ENCODE measurements at places on chromosomes 5 and 9.

- peak; percentile 70 for DNase-seq
Measured at GRCh38 chr9:34379334-34380033, 2.8 kb upstream of the MYORG start.

- no peak for DNase-seq
Measured at GRCh38 chr5:1809416-1810035, 8.3 kb downstream of the NDUFS6 start.

GRCh38 chr5:148379340-148379739 lies 4.4 kb upstream of the FBXO38 start:
- DNase-seq, result no peak

GRCh38 chr5:174642816-174643405 lies 81.5 kb upstream of the MSX2 start:
- DNase-seq, result no peak

GRCh38 chr9:114378016-114378415 lies 9.8 kb downstream of the AKNA start:
- DNase-seq, result no peak

GRCh38 chr5:4058899-4059298 lies 463.3 kb downstream of the IRX1 start:
- DNase-seq, result no peak

- DNase-seq, result no peak
Measured at GRCh38 chr5:36346896-36347690, 45.4 kb upstream of the RANBP3L start.

GRCh38 chr9:27369591-27369990 lies 72.6 kb upstream of the EQTN start:
- no peak for DNase-seq

GRCh38 chr9:7075154-7075553 lies 317.4 kb downstream of the KDM4C start:
- no peak for DNase-seq

- peak; percentile 75 for DNase-seq
Measured at GRCh38 chr5:60945813-60946187, 795 bp downstream of the NDUFAF2 start.

GRCh38 chr9:68979538-68980314 lies 34.2 kb downstream of the PRKACG start:
- DNase-seq, result no peak

- no peak for DNase-seq
Measured at GRCh38 chr9:134637241-134637640, 4.4 kb upstream of the COL5A1 start.

GRCh38 chr5:84487963-84488362 lies 103.3 kb upstream of the EDIL3 start:
- DNase-seq, result peak; percentile 4

GRCh38 chr5:83538786-83539462 lies 67.4 kb downstream of the VCAN start:
- no peak for DNase-seq

DNA sequence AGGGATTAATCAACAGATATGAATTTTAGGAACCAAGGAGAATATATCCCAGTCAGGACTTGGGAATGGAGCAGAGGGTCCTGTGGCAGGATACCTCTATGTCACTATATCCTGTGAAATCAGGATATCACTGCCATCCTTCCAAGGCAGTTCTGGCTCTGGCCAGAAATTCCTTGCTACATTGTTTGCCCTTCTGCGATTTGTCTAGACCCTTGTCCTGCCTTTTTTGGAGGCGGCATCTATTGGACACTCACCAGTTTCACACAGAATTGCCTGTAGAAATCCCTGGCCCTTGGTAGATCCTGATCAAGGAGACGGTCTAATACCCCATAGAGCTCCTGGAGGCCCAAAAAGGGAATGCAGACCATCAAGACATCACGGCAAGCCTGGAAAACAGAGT lies 71.2 kb downstream of the MROH2B start:
- DNase-seq, result no peak

DNA sequence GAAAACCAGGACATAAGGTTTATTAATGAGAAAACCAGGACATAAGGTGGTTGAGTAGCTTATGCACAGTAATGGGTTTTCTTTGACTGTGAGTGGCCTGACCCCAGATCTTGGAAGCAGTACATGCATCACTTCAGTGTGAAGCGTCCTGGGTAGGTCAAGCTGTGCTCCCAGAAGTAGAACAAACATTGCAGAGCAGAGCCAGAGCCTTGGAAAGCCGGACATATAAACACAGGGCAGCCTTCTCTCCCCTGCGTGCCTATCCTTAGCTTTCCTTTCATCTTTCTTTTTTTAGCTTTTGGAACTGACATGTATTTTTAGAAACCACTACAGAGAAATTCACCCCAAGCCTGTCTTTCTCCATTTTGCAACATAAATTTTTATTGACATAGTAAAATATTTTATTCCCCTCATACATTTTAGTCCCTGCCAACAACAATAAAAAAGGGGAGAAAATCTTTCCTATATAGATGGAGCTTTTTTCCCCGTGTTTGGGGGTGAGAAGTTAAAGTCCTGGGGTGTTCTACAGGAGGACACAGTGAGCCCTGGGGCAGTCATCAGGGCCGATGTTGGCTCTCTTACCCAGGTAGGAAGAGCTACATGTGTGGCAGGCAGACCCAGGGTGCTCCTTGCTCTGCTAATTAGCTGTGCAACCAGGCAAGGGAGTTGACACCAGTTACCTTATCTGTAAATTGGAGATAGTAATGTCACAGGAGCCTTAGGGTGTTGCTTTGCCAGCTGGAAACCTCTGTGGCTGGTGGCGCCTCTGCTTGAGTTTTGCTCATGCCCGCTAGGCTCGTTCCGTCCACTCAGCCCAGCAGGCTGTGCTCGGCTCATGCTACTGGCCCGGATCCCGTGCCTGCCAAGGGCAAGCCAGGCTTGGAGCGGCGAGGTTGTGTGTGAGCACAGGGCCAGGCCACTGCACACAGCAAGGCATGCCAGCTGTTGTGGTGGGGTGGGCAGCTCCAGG lies 389.6 kb downstream of the KDM4C start:
- no peak for DNase-seq

- DNase-seq, result no peak
Measured at GRCh38 chr5:103003872-103004271, 116.1 kb downstream of the GIN1 start.

- DNase-seq, result no peak
Measured at GRCh38 chr5:175718401-175719108, 60.7 kb downstream of the HRH2 start.

GRCh38 chr5:10576790-10577189 lies 12.9 kb downstream of the ANKRD33B start:
- DNase-seq, result no peak

- no peak for DNase-seq
Measured at GRCh38 chr5:156095709-156096241, 231.2 kb upstream of the SGCD start.

DNA sequence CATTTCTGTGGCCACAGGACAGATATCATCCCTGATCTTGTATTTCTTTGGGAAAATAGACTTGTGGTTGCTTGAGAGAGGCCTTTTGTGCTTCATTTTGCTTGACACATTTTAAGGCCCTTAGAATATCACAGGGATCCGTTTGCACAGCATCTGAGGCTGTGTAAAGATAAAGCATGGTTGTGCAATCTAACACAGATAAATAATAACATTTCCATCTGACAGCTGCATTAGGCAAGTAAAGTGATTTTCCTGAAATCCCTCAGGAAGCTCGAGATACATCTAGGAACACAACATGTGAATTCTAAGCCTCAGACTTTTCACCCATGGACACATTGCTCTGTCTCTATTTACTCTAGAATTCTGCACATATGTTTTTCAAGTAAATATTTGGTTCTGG lies 212.8 kb upstream of the ADAMTSL1 start:
- DNase-seq, result peak; percentile 45

DNA sequence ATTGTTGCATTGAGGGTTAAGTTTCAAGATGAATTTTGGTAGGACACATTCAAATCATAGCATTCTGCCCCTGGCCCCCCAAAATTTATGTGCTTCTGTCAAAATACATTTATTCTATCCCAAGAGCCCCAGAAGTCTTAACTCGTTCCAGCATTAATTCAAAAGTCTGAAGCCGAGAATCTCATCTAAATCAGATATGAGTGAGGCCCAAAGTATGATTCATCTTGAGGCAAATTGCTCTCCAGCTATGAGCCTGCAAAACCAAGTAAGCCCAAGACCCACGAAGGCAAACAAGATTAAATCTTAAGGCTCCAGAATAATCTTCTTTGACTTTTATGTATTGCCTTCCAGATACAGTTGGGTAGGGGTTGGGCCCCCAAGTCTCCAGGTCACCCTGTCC lies 19.2 kb downstream of the TNPO1 start:
- no peak for DNase-seq

DNA sequence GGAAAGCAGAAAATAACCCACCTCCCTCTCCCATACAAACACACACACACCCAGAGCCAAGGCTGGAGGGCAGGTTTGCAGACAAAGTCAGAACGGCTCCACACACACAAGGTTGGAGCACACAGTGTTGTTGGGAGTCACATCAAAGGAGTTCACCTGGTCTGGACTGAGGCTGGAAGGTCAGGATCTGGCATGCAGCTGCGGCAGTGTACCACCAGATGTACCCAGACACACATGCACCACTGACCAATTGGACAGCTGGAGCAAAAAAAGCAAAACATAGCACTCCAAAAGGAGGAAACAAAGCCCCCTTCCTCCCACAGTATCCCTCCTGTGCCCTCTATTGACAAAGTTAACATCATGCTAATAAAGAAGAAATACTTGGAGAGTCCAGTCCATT lies 94.6 kb upstream of the KIF2A start:
- DNase-seq, result no peak

GRCh38 chr9:137316012-137316981 lies 14.2 kb upstream of the NRARP start:
- peak; percentile 48 for DNase-seq

GRCh38 chr5:140424135-140424534 lies 22.5 kb downstream of the ANKHD1 start:
- no peak for DNase-seq

DNA sequence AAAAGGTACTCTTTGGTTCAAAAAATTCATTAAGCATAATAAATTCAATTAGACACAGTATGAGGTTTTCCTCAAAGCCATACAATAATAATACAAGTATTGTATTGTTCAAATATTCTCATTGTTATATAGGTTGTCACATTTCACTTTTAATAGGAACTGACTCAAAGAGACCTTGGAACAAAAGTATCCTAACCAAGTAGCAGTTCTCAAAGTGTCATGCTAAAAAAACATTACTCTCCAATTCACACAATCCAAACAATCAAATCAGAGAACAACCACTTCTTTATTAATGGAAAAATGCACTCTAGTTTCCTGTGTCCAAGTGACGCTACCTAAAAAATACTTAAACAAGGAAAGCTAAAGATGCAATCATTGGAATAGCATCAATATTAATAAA lies 115.4 kb downstream of the DENND1A start:
- no peak for DNase-seq

GRCh38 chr9:83991355-83991754 lies 10.8 kb downstream of the RMI1 start:
- DNase-seq, result no peak

GRCh38 chr5:116554764-116555163 lies 19.9 kb downstream of the SEMA6A start:
- DNase-seq, result no peak

GRCh38 chr5:128870373-128870772 lies 94.9 kb upstream of the SLC27A6 start:
- no peak for DNase-seq

- no peak for DNase-seq
Measured at GRCh38 chr9:72445306-72445995, 76.0 kb upstream of the TMC1 start.

All from foreskin fibroblast (primary cell).